ENCODE measurements at places on chromosomes 4 and X. TPM values are rescaled to one million over a fixed set of nuclear protein-coding genes. Genes with fewer than 3 reads are reported as not detected.

PHKA1 gene
- total RNA-seq = 7.5 TPM

MAGEE2 gene
- total RNA-seq = not detected

MAGEA11 gene
- total RNA-seq = not detected

TMPRSS11B gene
- total RNA-seq = not detected

AR gene
- not detected for total RNA-seq

LPAR4 gene
- total RNA-seq = not detected

FGB gene
- total RNA-seq = not detected

MAMLD1 gene
- 15.0 TPM for total RNA-seq

GPR78 gene
- not detected for total RNA-seq

TMEM47 gene
- total RNA-seq = not detected

- peak; percentile 2 for DNase-seq
Observed at GRCh38 chr4:71338846-71339593, at the start of gene SLC4A4. TSS of gene SLC4A4 (plus strand) at chr4:71339020.

DNA sequence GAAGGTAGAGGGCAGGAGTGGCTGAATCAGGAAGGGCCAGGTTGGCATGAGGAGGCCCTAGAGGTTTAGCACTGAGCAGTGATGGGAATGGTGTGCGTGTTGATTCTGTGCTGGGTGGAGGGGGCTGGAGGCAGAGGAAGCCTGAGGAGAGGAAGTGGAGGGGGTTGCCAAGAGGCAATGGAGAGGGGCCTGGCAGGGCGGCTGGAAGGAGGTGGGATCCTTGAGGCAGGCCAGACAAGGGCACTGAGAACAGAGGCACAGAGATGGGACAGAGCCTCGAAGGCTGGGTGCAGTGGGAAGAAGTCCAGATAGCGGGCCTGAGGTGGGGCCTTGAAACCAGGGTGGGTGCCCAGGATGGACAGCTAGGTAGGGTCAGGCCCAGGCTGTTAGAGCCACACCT is 24.3 kb downstream of the SH3BP2 start:
- DNase-seq = no peak

DNA sequence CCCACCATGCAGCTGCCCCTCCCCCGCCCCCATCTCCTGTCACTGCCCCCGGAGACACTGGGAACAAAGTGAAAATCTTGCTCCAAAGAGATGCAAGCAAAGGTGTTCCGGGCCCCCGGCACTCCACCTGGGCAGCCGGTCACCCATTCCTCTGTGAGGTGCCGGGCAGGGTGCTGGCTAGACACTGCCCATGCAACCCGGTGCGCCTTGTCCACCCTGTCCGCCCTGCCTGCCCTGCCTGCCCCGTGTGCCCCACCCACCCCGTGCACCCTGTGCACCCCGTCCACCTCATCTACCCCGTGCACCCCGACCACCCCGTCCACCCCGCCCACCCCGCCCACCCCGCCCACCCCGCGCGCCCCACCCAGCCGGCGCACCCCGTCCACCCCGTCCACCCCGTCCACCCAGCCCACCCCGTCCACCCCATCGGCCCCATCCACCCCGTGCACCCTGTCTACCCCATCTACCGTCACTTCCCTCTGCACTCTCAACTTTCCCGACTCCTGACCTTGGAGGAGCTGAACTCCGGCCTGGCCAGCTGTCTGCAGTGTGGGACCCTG is 31.9 kb upstream of the FGFR3 start:
- DNase-seq = no peak

DNA sequence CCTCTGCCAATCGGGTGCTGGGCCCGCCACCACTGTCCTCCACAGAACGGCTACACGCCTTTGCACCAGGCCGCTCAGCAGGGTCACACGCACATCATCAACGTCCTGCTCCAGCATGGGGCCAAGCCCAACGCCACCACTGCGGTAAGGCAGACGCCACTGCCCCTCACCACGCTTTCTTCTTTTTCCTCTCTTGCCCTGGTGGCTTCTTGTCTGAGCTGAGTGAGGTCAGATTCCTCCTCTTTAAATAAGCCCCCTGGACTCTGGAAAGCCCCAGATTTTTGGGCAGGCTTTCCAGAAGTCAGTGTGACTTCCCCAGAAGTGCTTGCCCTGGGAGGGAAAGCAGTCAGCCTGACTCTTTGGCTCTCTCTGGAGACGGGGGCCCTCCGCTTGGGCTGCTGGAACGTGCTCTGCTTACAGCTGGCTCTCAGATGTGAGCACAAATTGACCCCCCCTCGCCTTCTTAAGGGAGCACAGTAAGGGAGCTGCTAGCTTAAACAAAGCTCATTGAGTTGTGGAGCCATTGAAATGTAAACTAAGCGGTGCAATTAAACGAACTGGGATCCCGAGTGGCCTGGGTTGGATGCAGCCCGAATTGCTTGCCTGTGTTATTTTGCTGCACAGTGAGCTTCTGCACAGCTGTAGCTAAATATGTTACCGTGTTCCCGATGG is 243.1 kb downstream of the ANK2 start:
- DNase-seq = no peak

- no peak for DNase-seq
Observed at GRCh38 chr4:39658756-39659155, 20.1 kb upstream of the SMIM14 start.

- no peak for DNase-seq
Observed at GRCh38 chr4:88017516-88018297, 10.3 kb downstream of the PKD2 start.

DNA sequence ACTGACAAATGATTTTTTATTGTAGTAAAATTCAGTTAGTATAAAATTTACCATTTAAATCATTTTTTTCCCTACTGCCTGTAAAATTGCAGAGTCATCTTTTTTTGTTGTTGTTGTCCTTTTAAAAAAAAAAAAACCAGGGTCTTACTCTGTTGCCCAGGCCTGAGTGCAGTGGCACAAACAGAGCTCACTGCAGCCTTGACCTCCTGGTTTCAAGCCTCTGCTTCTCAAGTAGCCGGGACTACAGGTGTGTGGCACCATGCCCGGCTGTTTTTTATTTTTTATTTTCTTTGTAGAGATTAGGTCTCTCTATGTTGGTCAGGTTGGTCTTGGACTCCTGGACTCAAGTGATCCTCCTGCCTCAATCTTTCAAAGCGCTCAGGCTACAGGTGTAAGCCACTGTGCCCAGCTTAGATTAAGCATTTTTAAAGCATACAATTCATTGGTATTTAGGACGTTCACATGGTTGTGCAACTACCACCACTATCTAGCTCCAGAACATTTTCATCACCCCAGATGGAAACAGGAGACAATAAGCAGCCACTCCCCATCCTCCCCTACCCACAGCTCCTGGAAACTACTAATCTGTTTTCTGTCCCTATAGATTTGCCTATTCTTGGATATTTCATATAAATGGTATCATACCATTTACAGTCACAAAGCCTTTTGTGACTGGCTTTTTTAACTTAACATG is 59.7 kb upstream of the PGRMC2 start:
- DNase-seq = no peak

GRCh38 chr4:19944806-19945205 is 306.9 kb upstream of the SLIT2 start:
- DNase-seq = no peak

DNA sequence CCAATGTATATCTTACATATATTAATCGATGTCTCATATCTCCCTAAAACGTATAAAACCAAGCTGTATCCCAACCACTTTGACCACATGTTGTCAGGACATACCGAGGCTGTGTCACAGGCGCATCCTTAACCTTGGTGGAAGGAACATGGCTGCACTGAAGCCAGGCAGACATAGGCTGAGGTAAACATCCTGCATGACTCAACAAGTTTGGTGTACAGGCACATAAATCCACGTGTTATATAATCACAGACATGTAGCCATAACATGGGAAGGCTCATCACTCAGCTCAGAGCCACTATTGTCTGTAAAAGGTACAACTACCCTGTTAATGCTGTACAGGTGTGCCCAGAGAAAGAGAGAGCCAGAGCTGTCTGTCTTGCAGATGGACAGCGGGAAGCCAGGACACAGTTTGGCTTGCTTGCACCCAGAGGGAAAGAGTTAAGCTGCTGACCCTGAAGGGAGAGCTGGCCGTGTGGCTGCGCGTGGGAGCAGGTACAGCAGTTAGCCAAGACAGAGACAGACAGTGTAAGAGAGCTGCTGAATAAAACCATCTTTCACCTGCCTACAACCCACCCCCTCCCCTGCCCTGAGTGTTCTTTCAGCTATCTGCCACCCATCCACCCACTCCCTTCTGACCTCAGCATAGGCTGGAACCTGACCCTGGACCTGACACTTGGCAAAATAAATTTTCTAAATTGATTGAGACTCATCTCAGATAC is 22.3 kb upstream of the ZBTB33 start:
- DNase-seq = no peak

Data from activated T-helper 1 cell treated with anti-CD3 and anti-CD28 coated beads, Interleukin-12 subunit alpha, Interleukin-12 subunit beta, Interleukin-2, Interleukin-4 antibody, amounts not matched to agents 30 ng/mL and 10 ng/mL and 1 ng/mL, durations not matched to agents 14 hours and 24 hours and 36 hours (primary cell).